ENCODE measurements at places on chromosomes 3 and 15.

- no peak for DNase-seq
These were observed 9.1 kb downstream of the MCTP2 start for GRCh38 chr15:94240480-94240879.

GRCh38 chr3:138289701-138290100 is 40.0 kb downstream of the NME9 start:
- DNase-seq = no peak

- DNase-seq = no peak
These were observed 81.7 kb upstream of the UMPS start for GRCh38 chr3:124648551-124648950.

GRCh38 chr15:56913670-56914069 is 4.8 kb upstream of the TCF12 start:
- no peak for DNase-seq

DNA sequence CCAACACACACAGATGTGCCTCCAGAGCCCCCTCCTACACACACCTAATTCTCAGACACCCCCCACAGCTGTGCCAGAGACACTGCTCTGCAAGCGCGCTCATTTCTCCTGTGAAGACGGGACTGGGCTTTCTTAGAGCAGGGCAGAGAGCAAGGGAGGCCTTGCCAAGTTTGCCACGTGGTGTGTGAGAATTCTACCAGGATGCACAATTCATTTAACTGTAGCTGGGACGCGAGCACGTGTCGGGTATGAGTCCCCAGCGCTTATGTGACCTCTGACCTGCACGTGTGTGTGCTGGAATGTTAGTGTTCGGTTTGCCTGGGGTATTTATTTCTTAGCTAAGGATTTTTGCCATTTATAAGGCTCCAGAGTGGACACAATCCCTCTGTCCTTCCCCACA is 37.0 kb downstream of the FEM1B start:
- DNase-seq = peak; percentile 26

DNA sequence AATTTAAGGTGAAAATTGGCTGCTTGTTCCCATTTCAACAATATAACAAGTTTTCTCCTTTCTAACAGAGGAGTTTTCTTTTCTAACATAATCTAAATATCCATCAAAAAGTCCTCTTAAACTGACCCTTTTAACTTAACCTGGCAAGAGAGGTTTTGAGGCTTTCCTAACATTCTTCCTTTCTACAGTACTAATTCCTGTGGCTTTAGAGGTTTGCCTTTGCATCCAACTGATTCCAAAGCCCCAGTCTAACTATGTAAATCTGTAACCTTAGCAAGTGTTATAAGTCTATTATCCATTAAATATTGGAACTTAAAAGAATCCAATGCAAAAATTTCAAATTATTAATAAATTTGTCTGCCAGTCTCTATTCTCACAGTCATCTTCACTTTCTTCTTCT is 134.1 kb downstream of the ISL2 start:
- no peak for DNase-seq

- DNase-seq = no peak
These were observed 33.1 kb upstream of the PLA2G4E start for GRCh38 chr15:42053914-42054313.

- DNase-seq = peak; percentile 15
These were observed 62.1 kb downstream of the PLXNA1 start for GRCh38 chr3:127044996-127045395.

DNA sequence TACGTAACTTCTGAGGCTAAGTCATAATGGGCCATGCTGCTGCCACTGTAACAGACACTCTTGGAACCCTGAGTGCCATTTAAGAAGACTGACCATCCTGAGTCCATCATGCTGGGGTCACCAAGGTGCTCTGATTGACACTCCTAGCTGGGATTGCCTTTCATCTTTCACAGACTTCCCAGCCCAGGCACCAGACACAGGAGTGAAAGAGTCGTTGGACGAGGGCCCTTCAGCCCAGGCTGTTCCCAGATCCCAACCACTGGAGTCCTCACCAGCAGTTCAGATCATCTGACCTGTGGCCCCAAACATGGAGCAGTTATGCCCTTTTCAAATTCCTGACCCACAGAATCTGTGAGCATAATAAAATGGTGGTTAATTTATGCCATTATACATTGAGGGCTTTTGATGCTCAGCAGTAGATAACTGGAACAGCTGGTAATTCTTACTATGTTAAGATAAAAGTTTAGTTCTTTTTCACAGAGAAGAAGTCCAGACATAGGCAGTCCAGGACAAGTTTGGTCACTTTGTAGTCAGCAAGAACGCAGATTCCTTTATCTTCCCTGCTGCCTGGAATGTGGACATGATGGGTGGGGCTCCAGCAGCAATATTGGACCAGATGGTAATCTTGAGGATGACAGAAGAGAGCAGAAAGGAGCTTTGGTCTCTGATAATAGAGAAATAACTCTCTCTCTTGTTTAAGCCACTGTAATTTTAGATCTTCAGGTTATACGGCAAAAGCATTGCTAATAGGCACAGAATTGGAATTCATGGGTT is 7.3 kb upstream of the EHD4 start:
- no peak for DNase-seq
